ENCODE measurements at places on chromosomes 2 and 18.

DNA sequence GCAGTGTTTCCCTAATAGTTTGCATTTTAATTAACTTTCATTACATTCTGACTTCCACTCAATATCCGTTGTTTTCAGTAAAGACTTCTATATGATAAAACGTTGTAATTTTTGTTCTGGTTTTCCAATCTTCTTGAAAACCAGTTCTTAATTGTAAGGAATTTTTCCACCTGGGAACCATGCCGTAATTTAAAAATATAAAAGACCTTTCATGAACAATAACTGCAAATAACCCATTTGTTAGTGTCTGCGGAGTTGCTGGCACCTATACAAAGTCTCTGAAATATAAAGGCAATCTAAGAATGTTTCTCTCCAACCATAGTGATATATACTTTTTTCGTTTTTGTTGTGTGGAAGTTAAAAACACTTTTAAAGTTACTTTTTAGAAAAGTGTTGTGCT is 7.7 kb upstream of the SATB2 start:
- no peak for DNase-seq

- no peak for DNase-seq
These were observed 622 bp downstream of the LRP2 start for GRCh38 chr2:169361706-169362117.

GRCh38 chr2:147355706-147356105 is 489.1 kb upstream of the ACVR2A start:
- no peak for DNase-seq

GRCh38 chr18:31484461-31484860 is 13.5 kb upstream of the DSG2 start:
- no peak for DNase-seq

GRCh38 chr2:74472086-74472944 is at the start of gene MRPL53:
TSS of gene MRPL53 (minus strand) at chr2:74472680. CDS start at chr2:74472660, 20 bp downstream.
- DNase-seq: peak; percentile 93

DNA sequence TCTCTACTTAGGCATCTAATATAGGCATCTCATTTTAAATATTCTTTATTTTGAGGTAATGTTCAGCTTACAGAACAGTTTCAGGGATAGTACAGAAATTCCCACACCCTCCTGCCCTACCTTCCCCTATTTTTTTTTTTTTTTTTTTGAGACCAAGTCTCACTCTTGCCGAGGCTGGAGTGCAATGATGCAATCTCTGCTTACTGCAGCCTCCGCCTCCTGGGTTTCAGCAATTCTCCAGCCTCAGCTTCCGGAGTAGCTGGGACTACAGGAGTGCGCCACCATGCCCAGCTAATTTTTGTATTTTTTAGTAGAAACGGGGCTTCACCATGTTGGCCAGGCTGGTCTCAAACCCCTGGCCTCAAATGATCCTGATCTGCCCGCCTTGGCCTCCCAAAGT is 97.6 kb downstream of the EPB41L5 start:
- no peak for DNase-seq

All from naive thymus-derived CD8-positive, alpha-beta T cell (primary cell).